Right cardiac atrium (tissue), 5 donors: ENCODE measurements at places on chromosomes 1 and 21.
A peak's percentile ranks its signal among the peaks of the same experiment; 100 is the strongest.

GRCh38 chr1:18009055-18009454 lies 98.5 kb upstream of the IGSF21 start:
- DNase-seq: no peak

DNA sequence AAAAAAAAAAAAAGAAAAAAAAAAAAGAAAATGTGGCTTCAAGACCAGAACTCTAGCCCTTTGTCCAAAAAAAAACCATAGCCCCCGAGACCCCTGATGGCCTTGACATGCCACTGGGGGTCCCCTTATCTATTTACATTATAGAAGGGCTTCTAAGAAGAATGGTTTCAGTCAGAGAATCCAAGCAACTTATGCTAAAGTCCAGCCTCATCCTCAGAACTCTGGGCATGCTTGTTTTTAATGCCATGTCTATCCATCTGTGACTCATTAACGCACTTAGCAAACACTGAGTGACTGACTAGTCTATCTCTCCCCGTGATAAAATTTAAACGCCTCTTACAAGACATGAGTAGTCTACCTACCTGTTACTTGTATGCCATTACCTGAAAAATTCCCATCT lies 29.3 kb downstream of the ERG start:
- DNase-seq: no peak

GRCh38 chr1:152745289-152745704 lies 12.5 kb upstream of the KPRP start:
- DNase-seq: no peak

- no peak for DNase-seq
Measured at GRCh38 chr1:8127171-8127641, 101.1 kb upstream of the ERRFI1 start.

GRCh38 chr1:64396817-64397216 lies 73.1 kb upstream of the CACHD1 start:
- DNase-seq: no peak

DNA sequence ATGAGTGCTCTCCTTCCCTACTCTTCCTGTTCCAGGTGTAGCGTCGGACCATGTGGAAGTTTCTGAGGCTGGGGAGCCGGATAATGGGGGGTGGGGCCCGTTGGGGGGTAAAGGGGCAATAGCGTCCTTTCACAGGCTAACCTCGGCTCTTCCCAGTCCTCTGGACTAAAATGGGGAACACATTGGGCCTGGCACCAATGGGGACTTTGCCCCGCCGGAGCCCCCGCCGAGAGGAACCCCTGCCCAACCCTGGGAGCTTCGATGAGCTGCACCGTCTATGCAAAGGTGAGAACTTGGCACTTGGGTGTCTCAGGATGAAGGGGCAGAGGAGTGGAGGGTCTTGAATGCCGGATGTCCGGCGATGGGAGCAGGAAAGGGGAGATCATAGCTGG lies 456 bp downstream of the TOMM40L start:
- peak; percentile 63 for DNase-seq

GRCh38 chr1:56153276-56153675 lies 426.1 kb downstream of the PLPP3 start:
- no peak for DNase-seq

- no peak for DNase-seq
Measured at GRCh38 chr1:151991663-151992302, 1.9 kb downstream of the S100A10 start.

DNA sequence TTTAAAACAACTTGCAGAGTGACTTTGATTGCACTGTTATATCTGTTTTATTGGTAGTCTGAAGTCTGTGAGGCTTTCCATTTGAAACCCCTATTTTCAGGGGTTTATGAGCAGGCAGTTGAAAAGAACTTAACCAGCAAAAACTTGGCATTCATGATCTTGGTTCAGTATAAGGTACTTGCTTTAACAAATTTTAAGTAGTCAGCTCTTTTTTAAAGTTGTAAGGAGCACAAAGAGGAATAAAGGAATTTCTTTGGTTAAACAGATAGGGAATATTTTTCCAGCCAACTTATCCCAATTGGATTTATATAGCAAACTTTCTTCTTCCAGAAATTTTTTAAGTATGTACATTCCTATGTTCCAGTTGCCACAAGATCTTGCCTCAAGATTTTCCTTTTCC lies 138.2 kb downstream of the RASAL2 start:
- no peak for DNase-seq

DNA sequence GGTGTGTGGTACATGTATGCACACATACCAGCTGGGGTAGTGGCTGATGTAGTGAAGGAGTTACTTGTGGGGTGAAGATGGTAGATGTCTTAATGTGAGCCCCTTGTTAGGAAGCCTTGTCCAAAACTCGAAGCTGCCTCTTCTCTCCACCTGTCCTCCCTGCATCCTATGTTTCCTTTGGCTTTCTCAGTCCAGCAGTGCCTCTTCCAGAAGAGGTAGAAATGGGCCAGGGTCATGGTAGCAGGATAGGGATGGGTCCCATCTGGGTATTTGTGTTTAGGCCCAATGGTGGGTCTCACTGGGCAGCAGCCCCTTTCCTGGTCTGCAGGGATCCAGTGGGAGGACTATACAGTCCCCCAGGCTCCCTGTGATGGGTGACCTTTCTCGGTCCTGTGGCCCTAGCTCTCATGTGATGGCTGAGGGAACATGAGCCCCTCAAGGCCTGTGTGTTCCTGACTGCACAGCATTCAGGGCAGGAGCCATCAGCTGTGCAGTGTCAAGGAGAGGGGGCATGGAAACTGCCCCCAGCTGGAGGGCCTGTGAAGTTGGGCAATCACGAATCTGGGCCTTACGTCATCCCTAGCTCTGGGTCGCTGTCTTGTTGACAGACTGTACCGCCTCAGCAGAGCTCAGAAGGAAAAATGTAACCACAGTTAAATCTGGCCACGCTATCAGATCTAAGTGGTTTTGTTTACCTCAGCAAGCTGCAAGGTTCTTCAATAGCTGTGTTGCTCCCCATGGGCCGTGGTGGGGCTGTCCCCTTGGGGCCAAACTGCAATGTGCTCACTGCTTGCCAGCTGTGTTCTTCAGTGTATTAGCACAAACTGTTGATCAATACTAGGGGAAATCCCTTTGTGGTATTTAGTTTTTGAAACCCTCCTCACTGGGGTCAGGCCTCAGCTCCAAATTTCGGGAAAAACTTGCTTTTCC lies 82.7 kb downstream of the NOS1AP start:
- no peak for DNase-seq

GRCh38 chr1:108957888-108958287 lies 5.4 kb downstream of the CLCC1 start:
- no peak for DNase-seq

DNA sequence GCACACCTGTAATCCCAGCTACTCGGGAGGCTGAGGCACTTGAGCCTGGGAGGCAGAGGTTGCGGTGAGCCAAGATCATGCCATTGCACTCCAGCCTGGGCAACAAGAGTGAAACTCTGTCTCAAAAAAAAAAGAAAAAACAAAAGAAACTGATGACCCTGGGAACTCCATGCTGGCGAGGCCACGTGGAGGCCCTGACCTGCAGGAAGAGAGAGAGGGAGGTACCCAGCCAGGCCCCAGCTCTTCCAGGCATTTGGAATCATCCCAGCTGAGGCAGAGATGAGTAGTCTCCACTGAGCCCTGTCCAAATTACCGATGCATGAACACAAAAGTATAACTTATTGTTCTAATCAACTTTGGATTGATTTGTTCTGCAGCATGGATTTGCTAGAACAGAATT lies 132.0 kb upstream of the ZBTB40 start:
- no peak for DNase-seq

GRCh38 chr1:162189345-162189744 lies 119.9 kb downstream of the NOS1AP start:
- no peak for DNase-seq

- DNase-seq: no peak
Measured at GRCh38 chr1:231493421-231494185, 34.9 kb upstream of the TSNAX start.
